ENCODE measurements at places on chromosomes 3 and 15.

DNA sequence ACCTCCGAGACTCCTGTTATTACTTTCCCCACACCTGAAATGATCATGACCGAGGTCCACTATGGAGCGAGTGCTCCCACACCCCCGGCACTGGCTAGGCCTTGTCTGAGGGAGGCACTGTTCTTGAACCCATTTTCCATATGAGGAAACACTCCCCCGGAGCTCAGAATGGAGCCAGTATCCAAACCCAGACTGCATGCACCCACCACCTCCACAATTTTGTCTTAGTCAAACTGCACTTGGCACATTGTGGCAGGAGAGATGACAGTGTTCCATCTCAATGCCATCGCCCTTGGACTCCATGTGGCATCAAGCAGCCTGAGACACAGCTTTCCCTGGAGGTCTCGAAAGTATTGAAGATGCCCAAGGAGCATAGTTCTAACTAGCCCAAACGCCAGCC lies 154.1 kb downstream of the NUP210 start:
- DNase-seq: no peak

DNA sequence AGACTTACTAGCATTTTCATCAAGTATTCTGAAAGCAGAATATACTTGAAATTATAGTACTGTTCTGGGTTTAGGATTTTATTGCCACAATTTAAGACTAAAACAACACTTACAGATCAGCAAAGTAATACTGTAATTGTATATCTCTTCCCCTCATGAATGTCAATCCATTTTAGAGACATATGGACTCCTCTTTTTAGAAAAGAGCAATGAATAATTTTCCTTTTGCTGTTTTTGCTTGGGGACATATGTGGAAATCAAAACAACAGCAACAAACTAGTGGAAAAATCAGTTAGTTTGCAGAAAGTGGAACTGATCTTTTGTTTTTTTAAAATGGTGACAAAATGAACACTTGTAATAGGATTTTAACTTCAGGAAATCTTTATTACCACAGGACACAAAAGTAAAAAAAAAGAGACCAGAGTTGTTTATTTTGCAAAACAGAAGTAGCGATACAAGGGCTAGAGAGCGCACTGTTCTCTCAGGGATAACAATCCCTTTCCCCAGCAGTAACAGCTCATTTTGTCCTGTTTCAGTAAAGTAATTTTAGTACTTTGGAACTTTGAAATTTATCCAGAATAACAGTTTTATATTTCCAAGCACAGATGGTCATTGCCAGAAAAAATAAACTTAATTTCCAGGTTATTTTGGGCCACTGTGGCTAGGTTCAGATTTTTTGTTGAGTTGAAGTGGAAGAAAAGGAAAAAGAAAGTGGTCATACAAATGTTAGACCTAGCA lies 17.1 kb downstream of the LEKR1 start:
- no peak for DNase-seq

GRCh38 chr3:12907729-12908128 lies 66.4 kb upstream of the RPL32 start:
- no peak for DNase-seq

DNA sequence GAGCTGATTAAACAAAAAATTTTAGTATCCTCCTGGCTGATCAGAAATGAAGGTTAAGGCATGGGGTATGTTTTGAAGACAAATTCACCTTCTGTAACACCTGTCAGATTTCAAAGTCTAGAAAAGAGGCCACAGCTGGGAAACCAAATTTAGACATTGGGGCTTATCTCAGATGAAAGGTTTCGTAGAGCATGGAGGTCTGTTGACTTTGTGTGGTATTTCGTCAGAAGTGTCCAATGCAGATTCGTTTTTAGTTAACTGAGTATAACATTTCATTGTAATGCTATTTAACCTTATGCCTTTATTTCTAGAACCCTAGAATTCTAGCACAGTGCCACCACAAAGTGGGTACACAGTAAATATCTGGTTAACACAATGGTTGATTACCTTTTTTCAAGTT lies 61.7 kb downstream of the FNDC3B start:
- DNase-seq: no peak

DNA sequence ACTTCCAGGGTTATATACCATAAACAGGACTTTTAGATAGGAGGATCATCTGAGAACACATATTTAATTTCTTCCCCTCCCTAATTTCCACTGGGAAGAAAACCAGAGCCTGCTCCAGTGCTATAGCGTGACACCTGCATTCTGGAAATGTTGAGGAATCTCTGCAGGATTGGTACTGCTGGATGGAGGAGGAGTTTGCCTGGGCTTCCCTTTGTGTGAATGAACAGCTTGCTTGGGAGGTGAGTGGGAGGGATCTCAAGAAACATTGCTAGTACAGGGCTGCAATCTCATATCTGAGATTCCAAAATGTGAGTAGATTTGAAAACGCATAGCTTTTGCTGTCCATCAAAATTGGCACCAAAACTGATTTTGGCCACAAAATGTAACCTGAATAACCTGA lies 295.9 kb upstream of the RGMA start:
- no peak for DNase-seq

DNA sequence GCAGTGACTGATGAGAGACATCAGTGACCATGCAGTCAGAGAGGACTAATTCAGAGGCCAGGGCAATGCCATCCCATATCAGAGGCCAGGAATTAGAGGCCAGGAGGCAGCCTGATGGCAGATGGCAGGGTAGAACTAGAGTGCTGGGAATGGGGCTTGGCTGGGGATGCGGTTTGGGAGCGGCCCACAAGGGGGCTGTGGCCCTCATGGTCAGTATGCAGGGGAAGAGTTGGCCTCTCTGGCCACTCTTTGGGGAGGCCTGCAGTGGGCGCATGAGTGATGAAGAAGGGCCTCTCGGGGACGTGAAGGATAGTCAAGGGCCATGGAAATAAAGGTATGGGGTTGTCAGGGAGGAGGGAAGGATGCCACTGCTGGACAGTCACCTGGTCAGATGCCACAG lies 101.7 kb downstream of the EEFSEC start:
- DNase-seq: no peak

DNA sequence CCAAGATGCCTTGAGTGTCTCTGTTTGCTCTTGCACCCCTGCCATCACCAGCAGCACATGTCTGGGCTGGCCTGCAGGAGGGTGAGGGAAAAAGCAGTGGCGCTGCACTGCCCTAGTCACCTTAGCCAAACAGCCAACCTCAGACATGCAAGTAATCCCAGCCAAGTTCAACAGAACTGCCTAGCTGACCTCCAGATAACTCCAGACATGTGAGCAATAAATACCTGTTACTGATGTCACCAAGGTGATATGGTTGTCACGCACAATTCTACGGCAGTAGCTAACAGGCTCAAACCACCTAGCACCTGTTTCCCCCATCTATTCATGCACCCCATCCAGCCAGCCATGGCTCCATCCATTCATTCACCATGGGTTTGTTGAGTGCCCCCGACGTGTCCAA lies 99.9 kb downstream of the SRGAP3 start:
- no peak for DNase-seq

DNA sequence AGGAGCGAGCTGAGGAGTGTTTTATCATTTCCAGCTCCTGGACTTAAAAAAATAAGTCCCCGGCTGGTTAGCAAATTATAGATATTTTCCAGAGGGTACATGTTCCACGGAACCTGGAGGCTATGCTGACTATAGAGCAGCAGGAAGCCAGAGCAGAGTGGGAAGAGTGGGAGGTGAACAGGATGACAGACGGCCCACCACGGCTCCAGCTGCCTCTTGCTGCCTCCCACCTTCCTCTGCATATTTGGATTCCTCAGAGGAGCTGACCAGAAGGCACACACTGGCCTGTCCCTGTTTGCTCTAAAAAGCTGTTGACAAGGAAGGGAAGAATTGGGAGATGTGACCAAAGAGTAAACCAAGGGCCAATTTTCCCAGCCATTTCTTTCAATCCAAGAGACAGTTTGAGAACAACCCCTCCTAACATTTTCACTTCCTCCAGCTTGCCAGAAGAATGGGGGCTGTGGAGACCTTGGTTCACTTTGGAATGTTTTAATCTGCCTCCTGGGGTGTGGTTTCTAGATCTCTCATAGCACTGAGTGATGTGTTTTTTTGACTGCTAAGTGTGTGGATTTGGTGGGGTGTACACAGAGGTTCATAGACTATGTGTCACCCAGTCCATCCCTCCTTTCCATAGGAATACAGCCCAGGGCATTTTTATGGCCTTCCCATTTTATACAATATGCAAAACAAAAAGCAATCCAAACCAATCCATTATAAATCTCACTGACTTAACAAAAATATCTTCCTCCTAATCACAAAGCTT lies 36.8 kb downstream of the HGD start:
- DNase-seq: no peak

DNA sequence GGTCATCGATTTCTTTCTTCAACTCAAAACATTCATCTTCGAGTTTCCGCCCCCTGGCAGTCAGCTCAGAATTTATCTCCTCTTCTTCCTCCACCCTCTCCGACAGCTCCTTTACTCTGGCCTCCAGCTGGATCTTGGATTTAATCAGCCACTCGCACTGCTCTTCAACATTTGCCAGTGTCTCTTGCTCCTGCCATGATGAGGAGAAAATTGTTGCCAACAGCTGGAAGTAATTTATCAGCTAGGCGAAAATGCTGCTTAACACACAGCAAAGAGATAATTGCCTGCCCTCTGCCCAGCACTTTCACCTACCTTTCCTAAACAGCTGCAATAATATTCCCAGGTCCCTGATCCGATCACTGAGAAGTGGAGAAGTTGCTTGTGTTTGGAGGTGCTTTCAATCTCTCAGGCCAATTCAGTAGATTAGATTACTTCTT lies 69.3 kb downstream of the MYH15 start:
- DNase-seq: no peak

DNA sequence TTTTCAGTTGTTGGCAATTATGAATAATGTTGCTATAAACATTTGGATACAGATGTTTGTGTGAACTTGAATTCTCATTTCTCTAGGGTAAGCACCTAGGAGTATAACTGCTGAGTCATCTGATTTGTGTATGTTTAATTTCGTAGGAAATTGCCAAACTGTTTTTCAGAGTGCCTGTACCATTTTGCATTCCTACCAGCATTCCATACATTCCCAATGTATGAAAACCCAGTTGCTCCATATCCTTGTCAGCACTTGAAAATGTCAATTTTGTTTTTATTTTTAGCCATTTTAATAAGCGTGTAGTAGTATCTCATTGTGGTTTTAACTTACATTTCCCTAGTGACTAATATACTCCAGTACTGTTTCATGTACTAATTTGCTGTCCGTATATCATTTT lies 98.5 kb upstream of the TSC22D2 start:
- no peak for DNase-seq
